ENCODE measurements at places on chromosomes 13 and 19.

GRCh38 chr19:6230991-6231448 is 48.8 kb downstream of the MLLT1 start:
- DNase-seq: no peak

- peak; percentile 43 for DNase-seq
These were observed 2.0 kb upstream of the KLF12 start for GRCh38 chr13:74136084-74136658.

DNA sequence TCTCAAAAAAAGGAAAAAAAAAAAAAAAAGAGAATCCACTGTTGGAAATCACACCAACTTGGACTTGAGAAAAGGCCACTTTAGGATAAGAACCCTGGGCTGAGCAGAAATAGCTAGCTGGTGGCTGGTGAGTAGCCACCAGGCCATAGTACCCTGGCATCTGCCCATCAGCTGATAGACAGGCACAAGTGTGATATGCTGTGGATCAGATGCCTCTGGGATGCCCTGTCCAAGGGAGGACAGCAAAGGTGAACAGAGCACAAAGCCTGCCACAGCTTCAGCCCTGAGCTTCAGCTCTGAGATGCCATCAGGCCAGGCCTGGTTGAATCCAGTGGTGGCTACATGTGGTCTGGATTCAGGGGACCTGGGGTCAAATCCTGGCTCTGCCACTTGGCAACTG is 8.7 kb downstream of the SIRT2 start:
- no peak for DNase-seq

DNA sequence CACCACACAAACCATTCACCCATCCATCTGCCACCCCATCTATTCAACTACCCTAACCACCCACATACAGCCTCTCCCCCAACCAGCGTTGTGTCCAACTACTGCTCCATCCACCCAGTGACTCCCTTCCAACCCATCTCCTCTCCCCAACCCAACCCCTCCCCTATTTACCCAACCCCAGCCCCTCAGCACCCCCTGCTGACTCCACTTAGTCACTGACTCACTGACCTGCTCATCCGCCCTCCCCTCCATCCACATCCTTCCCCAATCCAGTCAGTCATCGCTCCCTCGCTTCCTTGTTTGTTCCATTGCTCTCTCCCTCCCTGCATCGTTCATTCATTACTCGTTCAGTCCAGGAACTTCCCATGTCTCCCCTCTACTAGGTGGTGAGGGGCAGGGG is 39.2 kb downstream of the KCNC3 start:
- no peak for DNase-seq

DNA sequence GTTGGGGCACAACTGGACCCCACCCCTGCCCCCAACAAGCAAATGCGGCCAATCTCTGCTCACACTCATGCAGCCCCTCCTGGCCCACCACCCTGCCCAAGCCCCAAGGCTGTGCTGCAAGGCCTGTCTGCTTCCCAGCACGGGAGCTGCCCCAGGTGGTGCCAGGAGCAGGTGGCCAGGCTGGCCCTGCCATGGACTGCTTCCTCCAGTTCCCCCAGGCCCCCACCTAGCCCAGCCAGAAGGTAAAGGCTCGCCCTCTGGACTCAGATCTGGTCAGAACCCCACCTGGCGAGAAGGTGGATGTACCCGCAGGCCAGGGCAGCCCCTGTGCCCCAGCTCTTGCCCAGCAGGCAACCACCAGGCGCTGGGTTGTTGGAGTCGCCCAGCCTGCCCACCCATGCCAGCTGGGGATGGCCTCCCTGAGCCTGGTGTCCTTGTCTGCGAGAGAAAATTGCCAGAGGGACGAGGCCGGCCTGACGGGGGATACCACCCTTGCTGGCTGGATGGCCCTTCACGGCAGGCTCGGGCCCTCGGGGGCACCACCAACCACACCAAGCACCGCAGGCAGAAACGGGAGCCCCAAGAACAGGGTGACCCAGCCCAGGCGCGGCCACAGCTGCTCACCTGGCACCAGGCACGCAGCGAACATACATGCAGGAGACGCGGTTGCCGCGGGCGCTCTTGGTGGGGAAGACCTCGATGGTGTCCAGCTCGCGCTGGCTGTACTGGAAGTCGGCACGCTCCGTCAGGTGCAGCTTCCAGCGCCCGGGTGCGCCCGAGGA is 4.5 kb downstream of the ABHD17A start:
- DNase-seq: peak; percentile 34

- no peak for DNase-seq
These were observed 110.8 kb upstream of the PABPC3 start for GRCh38 chr13:24985107-24985506.
